NCI-H1436 treated with DMSO at 0.1 percent for 48 hours (cell line): ENCODE measurements at places on chromosomes 1 and 21.

- no peak for DNase-seq
These were observed 66.9 kb upstream of the APOBEC4 start for GRCh38 chr1:183720028-183720427.

DNA sequence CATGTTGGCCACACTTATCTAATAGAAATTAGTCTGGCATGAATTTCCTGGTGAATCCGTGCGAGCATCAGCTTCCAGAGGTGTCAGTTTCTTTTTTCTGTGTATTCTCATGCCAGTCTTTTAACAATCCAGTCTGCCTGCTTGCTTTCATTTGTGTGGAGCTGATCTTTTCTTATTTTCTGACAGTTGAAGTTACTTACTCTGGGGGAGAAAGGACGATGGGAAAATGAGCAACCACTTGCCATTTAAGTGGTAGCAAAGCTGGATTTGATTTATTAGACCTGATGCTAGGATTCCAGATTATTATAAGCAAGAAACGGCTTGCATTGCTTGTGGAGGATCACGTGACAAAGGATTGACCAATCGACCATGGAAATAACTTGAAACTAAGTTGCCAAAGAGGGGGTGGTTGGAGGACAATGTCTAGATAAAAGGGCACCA lies 24.3 kb upstream of the APP start:
- no peak for DNase-seq

GRCh38 chr1:5465281-5465711 lies 526.9 kb downstream of the NPHP4 start:
- DNase-seq, result no peak

GRCh38 chr1:27887215-27888021 lies 15.1 kb downstream of the THEMIS2 start:
- no peak for DNase-seq

DNA sequence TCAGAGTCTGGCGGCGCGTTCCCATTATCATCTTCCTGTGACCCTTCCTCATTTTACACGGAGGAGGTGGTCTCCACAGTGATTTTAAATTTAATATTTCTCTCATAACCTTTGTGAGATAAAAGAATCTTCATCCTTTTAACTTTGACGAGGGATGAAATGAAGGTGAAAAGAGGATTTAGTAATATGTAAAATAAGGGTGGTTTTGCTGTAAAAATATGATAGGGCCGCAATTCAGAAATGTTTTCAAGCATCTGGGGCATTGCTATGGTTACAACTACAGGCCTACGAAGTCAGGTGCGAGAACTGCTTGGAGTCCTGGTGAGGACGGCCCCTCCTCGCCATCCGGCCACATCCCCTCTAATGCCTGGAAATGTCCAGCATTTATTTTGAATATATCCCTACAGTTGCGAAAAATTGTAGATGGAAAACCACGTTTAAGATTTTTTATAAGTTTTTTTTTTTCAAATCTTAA lies 422 bp upstream of the RSBN1 start:
- DNase-seq, result no peak

GRCh38 chr1:147618077-147618569 lies 52.2 kb downstream of the ACP6 start:
- no peak for DNase-seq

DNA sequence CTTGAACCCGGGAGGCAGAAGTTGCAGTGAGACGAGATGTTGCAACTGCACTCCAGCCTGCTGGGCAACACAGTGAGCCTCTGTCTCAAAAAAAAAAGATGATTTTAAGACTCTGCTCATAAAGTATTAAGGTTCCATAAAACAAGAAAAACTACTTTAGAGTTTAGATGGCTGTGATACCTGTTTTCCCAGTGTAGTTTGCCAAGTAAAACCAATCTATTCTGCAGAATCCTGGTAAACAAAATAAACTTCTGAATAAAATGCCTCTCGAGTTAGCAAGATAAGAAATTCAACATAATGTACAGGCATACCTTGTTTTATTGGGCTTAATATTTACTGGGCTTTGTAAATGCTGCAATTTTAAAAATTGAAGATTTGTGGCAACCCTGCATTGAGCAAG lies 30.8 kb downstream of the LTN1 start:
- DNase-seq, result no peak

- DNase-seq, result no peak
These were observed 54.3 kb downstream of the CD247 start for GRCh38 chr1:167463875-167464575.

- DNase-seq, result no peak
These were observed 33.4 kb downstream of the SLAMF6 start for GRCh38 chr1:160489513-160490261.
